Breast epithelium (tissue), 4 donors: ENCODE measurements at places on chromosomes 2 and 18. TPM values are rescaled to one million over a fixed set of nuclear protein-coding genes. Genes with fewer than 3 reads are reported as not detected.

DNA sequence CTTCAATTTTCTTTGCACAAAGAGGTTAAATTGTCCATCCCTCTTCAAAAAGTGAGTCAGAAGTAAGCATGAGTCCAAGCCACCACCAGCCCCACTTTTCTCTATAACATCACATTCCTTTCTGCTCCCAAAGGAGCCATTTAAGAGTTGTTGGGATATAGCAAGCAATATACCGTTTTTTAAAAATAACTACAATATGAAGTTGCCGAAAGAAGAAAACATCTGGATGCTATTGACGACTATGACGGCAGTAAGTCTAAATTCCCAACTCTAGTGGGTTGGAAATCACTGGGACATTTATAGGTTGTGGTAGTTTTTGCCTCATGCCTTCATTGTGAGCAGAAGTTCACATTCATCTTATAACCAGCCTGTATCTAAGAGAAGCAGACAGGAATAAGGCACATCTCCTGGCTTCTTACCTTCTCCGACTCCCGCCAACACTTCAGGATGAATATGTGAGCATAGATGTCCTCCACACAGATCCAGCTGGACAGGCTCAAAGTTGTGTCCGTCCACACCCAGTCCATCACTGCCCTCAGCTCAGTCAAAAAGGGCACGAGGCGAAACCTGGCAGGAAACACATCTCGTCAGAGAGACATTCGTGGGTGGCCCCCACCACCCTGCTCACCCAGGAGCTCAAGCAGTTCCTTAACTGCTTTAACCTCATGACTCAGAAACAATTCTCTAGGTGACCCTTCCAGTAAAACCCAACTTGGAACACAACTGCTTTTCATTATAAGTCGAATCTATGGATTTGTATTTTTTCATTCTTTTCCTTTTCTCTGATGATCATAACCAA, 163.6 kb downstream of the NAPG start:
- H3K27me3 ChIP-seq: no peaks in the 10 kb centered on the region
- H3K27ac ChIP-seq: no peak overlapping the region
- no peaks in the 10 kb centered on the region for H3K36me3 ChIP-seq
- H3K4me3 ChIP-seq: no peak overlapping the region
- no peak for DNase-seq

GRCh38 chr2:74877781-74878433, 44.0 kb downstream of the HK2 start:
- H3K4me3 ChIP-seq: no peak overlapping the region
- no peaks in the 10 kb centered on the region for H3K36me3 ChIP-seq
- no peak overlapping the region for H3K27ac ChIP-seq
- no peaks in the 10 kb centered on the region for H3K4me1 ChIP-seq

- peak overlapping the region; percentile 59 for H3K4me3 ChIP-seq
- no peak for DNase-seq
- no peaks in the 10 kb centered on the region for H3K36me3 ChIP-seq
- H3K4me1 ChIP-seq: no peaks in the 10 kb centered on the region
Observed at GRCh38 chr18:76823161-76823538, 793 bp downstream of the ZNF236 start.

The PPP1CB gene
- total RNA-seq: 189 TPM

GRCh38 chr2:231297108-231297908, 98.2 kb upstream of the B3GNT7 start:
- no peaks in the 10 kb centered on the region for H3K36me3 ChIP-seq
- no peak for DNase-seq
- no peaks in the 10 kb centered on the region for H3K4me1 ChIP-seq
- no peak overlapping the region for H3K27ac ChIP-seq

The FECH gene
- 37.3 TPM for total RNA-seq

DNA sequence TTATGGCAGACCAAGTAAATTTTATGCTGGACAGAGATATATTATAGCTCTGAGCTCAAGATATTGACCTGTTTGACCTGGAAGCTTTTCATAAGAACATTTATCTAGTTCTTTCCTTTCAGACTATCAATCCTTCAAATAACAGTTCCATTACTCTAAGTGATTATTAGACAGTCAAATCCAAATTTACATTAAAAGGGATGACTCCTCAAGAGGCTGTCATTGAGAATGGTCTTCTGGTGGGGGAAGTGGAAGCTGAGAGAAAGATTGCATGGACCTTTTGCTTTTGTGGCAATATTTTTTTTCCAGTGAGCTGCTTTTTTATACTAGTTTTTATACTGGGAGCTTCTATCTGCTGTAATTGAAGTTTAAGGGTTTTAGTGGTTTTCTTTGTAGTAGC, 14.9 kb upstream of the SERPINB12 start:
- H3K36me3 ChIP-seq: no peaks in the 10 kb centered on the region
- no peaks in the 10 kb centered on the region for H3K4me1 ChIP-seq

The ZDBF2 gene
- total RNA-seq: 14.9 TPM

DNA sequence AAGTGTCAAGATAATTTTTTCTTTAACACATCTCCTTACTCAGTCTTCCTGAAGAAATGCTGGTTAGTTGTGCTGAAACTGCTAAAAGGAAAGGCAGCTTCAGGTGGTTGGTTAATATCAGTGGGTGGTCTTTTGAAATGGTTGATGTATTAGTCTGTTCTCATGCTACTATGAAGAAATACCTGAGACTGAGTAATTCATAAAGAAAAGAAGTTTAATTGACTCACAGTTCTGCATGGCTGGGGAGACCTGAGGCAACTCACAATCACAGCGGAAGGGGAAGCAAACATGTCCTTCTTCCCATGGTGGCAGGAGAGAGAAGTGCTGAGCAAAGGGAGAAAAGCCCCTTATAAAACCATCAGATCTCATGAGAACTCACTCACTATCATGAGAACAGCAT, 125.9 kb upstream of the CYRIA start:
- no peak overlapping the region for H3K27ac ChIP-seq
- no peaks in the 10 kb centered on the region for H3K4me1 ChIP-seq
- H3K4me3 ChIP-seq: no peak overlapping the region
- no peaks in the 10 kb centered on the region for H3K27me3 ChIP-seq
- DNase-seq: no peak
- no peaks in the 10 kb centered on the region for H3K36me3 ChIP-seq
